ENCODE measurements at places on chromosomes 1 and 21. TPM values are rescaled to one million over a fixed set of nuclear protein-coding genes. Genes with fewer than 3 reads are reported as not detected.

- H3K4me3 ChIP-seq, result no peak overlapping the region
- H3K27me3 ChIP-seq, result no peaks in the 10 kb centered on the region
- no peaks in the 10 kb centered on the region for H3K4me1 ChIP-seq
- no peak overlapping the region for H3K27ac ChIP-seq
Measured at GRCh38 chr1:65904681-65905083, 112.0 kb downstream of the PDE4B start.

DNA sequence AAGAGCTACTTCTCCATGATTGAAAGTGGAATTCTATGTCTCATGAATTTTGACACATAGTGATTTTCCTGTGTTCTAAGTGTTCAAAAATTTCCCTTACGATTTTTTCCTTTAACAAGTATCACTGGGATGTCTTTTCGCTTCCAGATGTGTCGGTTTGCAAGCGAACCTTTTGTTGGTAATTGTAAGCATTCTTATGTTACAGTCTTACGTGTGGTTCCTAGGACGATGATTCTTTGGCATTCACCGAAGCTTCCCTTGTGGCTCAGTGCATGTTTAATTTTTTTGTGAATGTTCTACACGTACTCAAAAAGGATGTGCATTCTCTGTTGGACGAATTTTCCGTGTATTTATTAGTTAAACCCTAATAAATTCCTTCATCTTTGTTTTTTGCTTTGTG, 211.6 kb downstream of the CAMTA1 start:
- H3K4me1 ChIP-seq, result peaks cover 5% of the 10 kb centered on the region
- no peaks in the 10 kb centered on the region for H3K36me3 ChIP-seq
- H3K27me3 ChIP-seq, result no peaks in the 10 kb centered on the region
- no peak overlapping the region for H3K27ac ChIP-seq
- no peak overlapping the region for H3K4me3 ChIP-seq

DNA sequence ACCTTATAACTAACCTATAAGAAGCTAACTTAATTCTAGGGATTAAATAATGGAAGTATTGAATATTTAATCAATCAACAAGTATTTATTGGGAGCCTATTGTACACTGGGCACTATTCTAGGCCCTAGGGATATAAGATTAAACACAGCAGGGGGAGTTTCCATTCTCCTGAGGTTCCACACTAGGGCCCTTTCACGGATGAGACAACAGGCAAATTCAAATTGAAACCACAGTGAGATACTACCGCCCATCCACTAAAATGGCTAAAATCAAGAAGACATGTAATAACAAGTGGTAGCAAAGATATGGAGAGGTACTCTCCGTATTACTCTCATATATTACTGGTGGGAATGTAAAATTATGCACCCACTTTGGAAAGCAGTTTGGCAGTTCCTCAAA, 674.4 kb downstream of the KIF26B start:
- no peaks in the 10 kb centered on the region for H3K27me3 ChIP-seq
- DNase-seq, result no peak
- H3K4me3 ChIP-seq, result no peak overlapping the region
- H3K4me1 ChIP-seq, result no peaks in the 10 kb centered on the region
- no peaks in the 10 kb centered on the region for H3K36me3 ChIP-seq
- H3K27ac ChIP-seq, result no peak overlapping the region

- H3K4me1 ChIP-seq, result no peaks in the 10 kb centered on the region
- H3K36me3 ChIP-seq, result no peaks in the 10 kb centered on the region
- no peak for DNase-seq
- no peak overlapping the region for H3K27ac ChIP-seq
- no peaks in the 10 kb centered on the region for H3K27me3 ChIP-seq
Measured at GRCh38 chr21:34296878-34297277, 66.9 kb upstream of the KCNE2 start.

DNA sequence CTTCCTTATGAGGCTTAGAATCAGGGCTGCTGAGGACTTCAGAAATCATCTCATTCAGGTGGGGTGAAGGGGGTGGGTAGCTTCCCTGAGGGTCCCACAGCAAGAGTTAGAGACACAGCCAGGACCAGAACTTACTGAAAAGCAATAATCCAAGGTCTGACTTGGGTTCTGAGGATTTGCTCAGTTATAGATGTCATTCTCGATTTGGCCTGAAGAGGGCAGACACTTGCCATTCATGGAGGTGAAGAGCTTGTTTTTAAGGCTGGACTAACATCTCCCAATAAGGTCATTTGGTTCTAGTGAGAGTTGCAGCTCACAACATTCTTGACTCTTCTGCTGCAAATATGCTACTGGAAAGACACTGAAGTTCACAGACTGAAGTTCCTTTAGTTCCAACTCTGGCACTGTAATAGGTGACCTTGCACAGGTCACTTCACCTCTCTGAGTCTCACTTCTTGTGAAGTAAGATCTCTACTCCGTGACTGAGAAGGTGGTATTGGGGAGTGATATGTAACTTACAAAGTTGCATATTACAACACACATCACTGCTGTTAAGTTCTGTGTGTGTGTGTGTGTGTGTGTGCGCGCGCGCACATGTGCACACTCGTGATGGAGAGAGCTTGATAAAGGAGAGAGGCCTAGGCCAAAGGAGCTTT, 69.8 kb upstream of the DIRAS3 start:
- H3K27ac ChIP-seq, result no peak overlapping the region
- no peaks in the 10 kb centered on the region for H3K36me3 ChIP-seq
- H3K4me1 ChIP-seq, result no peaks in the 10 kb centered on the region

- DNase-seq, result no peak
- H3K27me3 ChIP-seq, result no peaks in the 10 kb centered on the region
- no peaks in the 10 kb centered on the region for H3K4me1 ChIP-seq
Measured at GRCh38 chr1:81004011-81004410, 796.7 kb upstream of the ADGRL2 start.

ASCL5 gene
- 0.41 TPM for total RNA-seq
